Stimulated activated naive B cell treated with anti-CD40 and anti-IgM and Interleukin-4, amounts not matched to agents 10 μg/mL and 1 μg/mL and 100 μg/mL, for 72 hours (primary cell): ENCODE measurements at places on chromosomes 2 and 18.

- DNase-seq = no peak
These were observed 54.6 kb downstream of the ZFP36L2 start for GRCh38 chr2:43171789-43172188.

GRCh38 chr2:100739735-100740432 is 80.1 kb upstream of the NPAS2 start:
- no peak for DNase-seq

DNA sequence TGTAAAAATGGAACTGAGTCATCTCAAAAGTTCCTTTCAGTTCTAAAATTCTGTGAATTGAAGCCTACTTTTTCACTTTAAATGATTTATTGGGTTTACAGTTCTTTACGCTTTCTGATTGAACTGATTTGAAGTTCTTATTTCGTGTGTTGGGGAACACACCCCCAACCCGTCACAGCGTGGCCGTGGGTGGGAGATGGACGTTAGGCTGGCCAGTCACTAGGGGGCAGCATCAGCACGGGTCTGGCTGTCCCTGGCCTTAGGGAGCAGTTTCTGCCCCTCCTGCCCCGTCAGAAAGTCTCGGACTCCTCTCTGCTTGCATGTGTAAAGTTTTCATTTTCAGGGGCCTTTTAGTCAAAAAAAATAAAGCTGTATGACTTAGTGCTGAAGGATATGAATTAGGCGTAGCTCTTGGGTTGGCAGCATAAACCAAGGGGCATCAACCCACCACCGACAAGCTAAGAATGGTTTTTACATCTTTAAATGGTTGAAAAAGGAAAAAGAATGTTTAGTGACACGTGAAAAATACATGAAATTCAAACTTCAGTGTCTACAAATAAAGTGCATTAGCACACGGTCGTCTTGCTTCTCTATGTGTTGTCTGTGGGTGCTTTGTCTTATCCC is 63.4 kb downstream of the ZCCHC2 start:
- peak; percentile 61 for DNase-seq

DNA sequence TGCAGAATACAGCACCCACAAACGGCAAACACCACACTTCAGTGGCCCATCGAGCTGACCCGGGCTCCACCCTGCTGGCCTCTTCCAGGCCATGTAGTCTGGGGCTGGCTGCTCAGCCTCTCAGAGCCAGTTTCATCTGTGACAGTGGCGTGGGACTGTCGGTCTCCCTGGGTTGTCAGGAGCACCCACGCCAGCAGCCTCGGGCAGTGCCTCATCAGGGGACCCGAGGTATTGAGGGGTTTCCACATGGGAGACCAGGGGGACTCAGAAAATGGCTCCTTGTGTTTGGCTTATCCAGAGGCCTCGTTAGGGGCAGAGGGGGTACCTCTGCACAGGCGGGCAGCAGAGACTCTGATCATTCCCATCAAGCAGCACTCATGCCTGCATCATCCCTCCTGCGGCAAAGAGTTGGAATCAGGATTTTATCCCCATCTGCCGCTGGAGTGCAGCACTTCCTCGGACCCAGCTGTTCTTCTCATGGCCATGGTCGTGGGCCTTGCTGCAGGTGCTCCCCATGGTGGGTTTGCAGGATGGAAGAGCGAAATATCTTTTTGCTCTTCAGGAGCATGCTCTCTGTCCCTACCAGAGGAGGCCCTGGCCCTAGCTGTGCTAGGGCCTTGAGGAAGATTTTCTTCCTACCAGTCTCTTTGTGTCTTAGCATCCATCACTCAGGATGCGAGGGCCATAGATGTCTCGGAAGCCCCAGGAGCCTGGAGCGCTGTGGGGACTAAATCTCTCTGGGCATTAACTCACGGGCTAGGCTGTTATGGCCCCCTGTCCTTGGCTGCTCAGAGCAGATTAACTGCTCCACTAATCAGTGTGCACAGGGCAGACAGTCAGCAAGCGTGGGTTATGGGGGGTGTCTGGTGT is 100.8 kb downstream of the CLIP4 start:
- no peak for DNase-seq

GRCh38 chr2:62525549-62526269 is 19.7 kb upstream of the TMEM17 start:
- DNase-seq = no peak

- DNase-seq = no peak
These were observed 135.6 kb downstream of the ARHGAP15 start for GRCh38 chr2:143264851-143265250.

DNA sequence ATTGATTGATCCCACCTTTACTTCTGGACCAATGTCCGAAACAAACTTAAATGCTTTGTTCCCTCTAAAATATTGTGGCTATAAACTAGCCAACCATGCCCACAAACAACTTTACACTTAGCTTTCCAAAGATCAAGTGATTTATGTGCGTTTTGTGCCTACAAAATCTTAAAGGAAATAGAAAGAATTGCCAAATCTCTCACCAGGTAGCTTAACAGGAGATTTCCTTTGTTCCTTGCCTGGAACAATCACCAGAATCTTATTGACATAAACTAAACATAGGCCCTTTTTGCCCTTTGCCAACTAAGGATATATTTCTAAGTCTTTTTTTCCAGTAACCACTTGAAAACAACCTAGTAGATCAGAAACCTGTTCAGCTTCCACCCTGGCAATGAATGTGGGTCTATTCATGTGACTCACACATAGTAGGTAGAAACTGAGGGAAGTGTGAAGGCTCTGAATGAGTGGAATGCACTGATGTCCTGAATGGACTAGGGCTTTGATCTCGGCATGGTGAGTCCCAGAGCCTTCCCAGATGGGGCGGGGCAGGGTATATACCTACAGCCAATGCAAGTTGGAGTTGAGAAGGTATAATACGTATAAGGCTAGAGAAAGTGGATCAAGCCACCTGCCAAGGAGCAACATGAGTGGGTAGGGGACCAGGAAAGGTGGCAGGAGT is 94.6 kb upstream of the PPP1CB start:
- DNase-seq = no peak

DNA sequence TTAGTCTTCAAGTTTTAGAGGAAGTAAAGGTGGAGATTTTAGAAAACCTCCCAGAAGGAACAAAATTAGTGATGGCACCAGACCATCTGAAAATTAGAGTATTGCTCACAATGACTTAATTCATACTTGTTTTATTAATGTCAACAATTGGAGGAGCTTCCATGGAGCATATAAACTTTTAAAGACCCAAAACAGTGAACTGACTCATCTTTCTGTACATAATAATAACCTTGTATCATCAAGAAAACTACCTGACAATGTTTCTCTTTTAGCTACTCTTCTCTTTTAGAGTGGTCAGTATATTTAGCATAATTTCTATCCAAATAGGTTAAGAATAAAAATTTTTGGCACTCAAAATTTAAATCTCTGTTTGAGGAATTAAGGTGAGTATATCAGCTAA is 7.2 kb upstream of the ITGAV start:
- no peak for DNase-seq

DNA sequence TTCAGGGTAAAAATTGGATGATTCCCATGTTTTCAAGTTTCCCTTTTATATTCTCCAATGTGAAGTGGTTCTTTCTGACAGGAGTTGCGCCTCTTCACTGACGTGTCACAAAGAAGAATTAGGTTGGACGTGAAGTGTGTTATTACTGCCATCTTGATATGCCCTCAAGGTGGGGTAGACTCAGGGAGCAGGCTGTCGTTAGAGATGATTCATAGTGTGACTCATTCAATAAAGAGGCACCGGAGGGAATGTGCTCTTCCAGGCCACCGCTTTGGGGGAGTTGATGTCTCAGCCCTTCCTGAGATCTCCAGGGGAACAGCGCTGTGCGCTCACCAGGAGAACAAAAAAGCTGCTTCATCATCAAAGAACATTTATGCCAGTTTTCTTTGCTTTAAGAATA is 3.6 kb upstream of the DGKD start:
- no peak for DNase-seq

DNA sequence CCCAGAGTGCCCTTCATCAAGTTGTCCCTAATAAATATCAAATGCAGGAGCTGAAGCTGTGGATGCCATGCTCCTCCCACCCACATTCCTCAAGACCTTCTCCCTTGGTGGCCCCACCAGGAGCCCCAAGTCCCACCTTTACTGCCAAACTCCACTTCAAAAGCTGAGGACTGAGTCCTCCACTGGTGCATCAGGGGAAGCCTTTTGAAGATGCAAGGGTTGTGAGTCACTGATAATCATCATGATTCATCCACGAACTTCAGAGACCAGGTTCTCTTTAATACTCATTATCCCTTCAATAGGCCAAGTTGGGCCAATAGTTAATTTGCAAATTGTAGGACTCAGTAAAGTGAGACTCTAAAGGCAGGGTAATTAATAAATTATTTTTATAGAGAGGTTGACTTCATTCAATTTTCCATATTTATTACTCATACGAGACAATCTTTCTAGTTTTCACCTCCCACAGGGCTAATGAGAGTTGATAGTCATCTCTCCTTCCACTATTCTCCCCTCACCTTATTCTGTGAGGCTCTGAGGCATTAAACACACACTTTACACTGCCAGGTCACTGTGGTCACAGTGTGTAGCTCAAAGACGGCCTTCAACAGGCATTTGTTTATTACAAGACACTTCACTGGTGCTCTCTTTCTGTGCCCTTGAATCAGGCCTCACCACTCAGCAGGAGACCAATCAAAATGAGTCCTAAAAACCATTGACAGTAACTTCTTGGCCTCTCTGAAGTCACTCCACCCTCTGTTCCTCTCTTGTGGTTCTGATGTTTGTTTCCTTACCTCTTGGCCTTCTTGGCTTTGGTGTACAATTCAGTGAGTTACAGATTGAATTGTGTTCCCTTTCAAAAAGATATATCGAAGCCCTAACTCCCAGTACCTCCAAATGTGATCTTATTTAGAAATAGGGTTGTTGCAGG is 99.9 kb downstream of the TRIB2 start:
- no peak for DNase-seq

DNA sequence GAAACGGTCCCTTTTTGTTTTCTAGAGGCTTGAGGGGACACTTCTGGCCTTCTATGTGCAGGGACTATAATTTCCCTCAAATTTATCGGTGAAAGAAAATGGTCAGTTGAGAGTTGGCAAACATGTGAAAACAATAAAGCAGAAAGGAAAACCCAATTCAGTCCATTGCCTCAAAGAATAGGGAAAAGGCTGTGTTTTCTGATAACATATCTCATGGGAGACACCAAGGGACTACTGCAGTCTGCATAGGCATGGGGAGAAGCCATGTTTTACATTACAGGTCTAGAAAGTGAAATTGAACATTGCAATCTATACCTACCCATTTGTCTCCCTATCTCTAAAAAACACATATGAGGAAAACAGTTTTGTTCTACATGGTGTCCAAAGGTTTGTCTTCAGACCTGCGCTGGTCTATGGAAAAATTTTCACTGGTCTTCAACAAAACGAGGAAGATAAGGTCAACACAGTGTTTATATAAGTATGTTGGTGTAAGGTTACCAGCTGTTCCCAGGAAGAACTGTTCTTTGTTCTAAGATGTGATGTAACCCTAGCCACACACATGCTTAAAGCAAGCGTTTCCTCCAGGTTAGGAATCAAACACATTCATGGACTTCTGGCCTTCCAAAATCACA is 179.7 kb downstream of the MREG start:
- DNase-seq = no peak
